MV-4-11 (cell line): ENCODE measurements at places on chromosomes 11 and 22.

DNA sequence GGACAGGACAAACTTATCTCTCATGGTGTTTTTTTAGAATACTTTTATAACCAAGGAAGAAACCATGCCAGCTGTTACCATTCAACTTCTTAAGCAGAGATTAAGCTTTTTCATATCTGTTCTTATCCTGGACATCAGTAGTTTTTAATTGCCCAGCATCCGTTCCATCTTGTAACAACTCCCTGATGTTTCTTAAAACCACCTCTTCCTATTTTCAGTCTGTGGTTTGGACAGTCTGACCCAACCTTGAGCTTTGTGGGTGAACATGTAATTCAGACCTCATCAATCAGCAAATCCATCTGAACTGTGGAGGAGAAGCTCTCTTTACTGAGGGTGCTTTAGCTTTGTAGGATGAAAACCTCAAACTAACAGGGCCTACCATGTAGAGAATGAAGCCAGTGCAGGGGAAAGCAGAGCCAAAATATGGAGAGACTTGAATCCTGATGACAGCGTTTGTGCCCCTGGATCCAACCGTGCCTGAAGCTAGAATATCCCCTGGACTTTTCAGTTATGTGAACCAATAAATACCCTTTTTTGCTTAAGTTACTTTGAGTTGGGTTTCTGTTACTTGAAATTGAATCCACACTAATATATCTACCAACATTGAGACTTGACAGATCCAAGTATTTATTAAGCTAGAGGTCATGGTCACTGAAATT is 9.4 kb downstream of the TUG1 start:
- DNase-seq = peak; percentile 94

GRCh38 chr22:46104170-46104880 is 46.0 kb upstream of the PPARA start:
- no peak for DNase-seq

DNA sequence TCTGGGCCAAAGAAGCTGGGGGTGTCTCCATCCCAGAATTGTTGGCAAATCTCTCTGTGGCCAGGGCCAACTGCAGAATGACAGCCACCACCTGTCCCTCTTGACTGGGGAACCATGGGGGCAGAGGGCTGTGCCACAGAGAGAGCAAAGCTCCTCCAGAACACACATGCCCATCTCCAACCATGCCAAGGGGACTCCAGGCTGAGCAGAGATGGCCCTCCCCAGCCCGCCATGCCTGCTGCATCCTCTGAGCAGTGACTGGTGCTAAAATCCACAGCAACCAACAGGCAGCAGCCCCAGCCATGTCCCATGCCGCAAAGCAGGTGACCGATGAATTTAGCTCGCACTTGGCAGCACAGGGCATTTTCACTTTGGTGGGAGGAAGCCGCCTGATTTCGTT is 45.0 kb downstream of the LARGE1 start:
- no peak for DNase-seq

GRCh38 chr11:72743321-72744221 is 8.6 kb downstream of the ARAP1 start:
- peak; percentile 76 for DNase-seq

DNA sequence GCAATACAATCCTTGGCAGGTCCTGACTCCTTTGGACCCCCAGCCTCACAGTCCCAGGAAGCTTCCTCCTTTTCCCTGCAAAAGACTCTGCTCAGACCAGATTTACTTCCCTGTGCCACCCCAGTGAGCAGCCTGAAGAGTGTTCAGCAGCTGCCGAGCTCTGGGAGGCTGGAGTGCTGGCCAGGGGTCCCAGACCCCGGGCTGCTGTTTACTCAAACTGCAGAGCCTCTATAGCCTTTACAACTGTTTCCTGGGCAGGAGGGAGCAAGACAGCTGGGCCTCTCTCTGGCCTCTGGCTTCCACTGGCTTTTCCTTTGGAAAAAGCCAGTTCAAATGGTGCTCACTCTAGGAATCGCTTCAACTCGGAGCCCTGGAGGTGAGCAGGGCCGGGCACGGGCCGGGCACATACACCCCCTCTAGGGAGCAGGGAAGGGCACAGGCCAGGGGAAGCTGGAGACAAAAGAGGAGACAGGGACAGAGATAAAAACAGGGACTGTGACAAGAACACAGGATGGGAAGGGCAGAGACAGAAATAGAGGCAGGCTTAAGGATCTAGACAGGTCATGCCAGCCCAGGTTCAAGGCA is 932 bp downstream of the IRAG1 start:
- DNase-seq = no peak

- no peak for DNase-seq
These were observed 245.8 kb downstream of the KIRREL3 start for GRCh38 chr11:126754591-126755426.

DNA sequence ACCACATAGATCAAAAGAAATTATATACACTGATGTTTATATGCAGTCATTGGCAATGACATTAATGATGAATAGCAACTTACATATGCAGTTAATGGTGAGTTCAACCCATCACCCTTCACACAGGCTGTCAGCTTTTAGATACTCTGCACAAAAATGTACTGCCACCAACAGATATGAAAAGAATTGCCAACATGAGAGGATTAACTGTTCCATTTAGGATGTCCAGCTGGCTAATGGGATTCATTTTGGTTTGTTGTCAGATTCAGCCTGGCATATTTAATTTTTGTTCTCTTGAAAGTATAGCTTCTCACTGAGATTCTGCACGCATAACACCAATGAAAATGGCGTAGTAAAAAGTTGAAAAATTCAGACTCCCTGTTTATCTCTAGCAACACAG is 554.0 kb upstream of the ARHGAP42 start:
- DNase-seq = no peak

DNA sequence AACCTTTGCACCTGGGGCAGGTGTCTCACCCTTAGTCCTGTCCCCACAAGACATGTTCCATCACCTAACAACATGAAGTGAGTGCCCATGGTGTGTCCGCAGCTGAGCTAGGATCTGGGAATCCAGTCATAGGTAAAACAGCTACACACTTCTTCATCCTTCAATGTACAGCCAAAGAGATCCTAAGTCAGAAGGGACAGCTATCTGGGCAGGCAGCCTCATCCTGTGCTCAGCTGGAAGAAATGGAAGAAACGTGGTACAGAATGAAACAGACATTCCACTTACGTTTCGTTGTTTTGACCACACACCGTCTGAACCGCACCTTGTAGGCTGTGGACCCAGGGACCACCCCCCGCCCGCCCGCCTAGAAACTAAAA is 30.8 kb downstream of the PDGFB start:
- no peak for DNase-seq

DNA sequence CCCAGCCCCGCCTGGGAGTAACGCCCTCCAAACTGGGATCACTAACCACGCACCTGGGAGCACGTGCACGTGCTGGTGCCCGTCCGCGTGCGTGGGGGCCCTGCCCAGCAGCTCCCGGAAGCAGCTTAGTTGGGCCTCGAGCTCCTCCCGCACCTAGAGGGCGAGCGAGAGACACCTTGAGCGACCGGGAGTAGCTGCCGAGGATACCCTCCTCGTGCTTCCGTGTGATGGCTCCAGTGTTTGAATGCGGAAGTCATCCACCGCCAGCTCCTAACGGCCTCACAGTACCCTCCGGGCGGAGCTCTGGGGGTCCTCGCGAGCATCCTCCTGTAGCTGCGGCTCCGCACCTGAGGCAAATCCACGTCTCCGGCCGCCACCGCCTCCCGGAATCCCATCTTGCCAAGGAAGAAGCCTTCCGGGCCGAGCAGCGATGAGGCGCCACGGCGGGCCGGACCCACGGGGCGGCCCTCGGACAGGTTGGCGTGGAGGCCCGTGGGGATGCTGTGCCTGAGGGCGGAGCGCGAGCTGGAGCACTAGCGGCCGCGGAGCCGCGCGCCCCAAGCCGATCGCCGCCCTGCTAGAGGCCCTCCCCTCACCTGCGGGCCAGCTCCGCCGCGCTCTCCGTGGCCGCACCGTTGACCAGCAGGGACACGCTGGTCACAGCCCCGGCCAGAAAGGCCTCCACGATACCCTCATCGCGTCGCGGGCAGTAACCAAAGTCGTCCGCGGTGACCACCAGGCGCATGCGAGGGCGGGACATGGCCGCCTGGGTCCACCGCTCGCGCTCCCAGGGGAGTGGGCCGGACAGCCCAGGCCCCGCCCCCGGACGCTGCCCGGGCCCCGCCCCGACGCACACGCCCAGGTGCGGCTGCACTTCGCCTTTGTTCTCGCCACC is at the start of gene YDJC:
TSS of gene YDJC (minus strand) at position 768 of the 895 bp plus-strand sequence. CDS start at position 760, 8 bp downstream.
- DNase-seq = peak; percentile 93

- no peak for DNase-seq
These were observed 1074.4 kb downstream of the DLG2 start for GRCh38 chr11:84552791-84553190.
